Inflammatory macrophage treated with lipopolysaccharide for 4 hours (primary cell): ENCODE measurements at places on chromosomes 11 and 22.
A peak's percentile ranks its signal among the peaks of the same experiment; 100 is the strongest.

DNA sequence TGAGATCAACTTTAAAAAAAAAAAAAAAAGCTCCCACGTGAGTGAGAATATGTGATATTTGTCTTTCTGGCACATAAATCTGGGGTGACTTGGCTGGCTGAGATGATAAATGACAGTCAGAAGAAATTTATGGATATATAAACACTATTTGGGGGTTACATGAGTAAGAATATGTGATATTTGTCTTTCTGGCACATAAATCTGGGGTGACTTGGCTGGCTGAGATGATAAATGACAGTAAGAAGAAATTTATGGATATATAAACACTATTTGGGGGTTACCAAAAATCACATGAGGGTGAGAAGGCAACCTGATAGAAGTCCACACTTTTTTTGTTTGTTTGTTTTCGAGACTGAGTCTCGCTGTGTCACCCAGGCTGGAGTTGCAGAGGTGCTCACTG is 6.6 kb upstream of the TSG101 start:
- DNase-seq, result no peak

- peak; percentile 71 for DNase-seq
Observed at GRCh38 chr11:5690216-5690615, 626 bp downstream of the TRIM22 start.

- no peak for DNase-seq
Observed at GRCh38 chr11:44235765-44236201, 74.2 kb downstream of the ALX4 start.

- DNase-seq, result no peak
Observed at GRCh38 chr11:70788248-70789022, 390.1 kb downstream of the CTTN start.

DNA sequence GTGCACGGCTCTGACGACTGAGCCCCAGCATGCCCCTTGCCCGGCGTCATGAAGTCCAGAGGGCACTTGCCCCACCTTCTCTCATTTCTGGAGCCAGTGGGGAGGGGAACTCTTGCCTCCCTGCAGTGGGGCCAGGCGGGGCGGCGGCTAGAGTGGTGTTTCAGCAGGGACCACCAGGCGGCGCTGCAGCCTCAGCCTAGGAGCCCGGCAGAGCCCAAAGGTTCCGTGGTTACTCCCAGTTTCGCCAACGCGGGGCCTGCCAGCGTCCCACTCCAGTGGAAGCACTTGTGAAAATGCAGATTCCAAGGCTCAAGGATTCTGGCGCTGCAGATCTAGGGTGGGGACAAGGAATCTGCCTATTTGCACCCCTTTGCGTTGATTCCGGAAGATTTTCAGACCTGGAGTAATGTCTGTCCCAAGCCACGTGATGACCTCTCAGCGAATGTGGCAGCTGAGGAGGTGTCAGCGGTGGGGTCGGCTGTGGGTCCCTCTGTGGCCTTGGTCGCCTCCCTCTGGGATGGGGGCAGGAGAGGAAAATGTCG is 55.7 kb downstream of the CD82 start:
- DNase-seq, result peak; percentile 35

GRCh38 chr11:123035831-123036230 is 26.1 kb downstream of the HSPA8 start:
- no peak for DNase-seq

DNA sequence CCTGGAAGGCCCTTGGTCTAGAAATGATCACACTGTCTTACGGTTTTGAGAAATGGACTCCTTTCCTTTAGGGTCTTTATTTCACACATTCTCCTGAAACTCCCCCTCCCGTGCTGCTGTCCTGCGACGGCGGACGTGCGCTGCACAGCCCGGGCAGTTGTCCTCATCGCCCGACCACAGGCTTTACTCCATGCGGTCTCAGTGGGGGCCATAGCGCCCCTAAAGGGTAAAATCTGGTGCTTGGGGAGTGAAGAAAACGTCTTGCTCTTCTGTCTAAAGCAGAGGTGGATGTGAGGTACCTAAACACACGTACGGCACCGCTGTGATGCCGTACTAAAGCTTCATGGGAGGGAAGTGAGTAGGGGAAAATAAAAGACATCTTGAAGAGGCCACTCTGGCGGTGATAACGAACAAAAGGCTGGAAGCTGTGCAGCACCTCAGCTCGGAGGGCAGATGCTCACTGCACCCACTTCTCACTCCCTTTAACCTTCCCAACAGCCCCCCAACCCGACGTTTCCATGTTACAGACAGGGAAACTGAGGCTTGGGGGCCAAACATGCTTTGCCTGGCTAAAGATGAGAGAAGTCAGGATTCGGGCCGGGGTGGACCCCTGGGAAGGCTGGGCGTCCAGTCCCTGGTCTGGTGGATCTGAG is 22.6 kb downstream of the MPPED1 start:
- DNase-seq, result no peak

GRCh38 chr11:18485913-18486528 is 30.4 kb downstream of the LDHAL6A start:
- no peak for DNase-seq

DNA sequence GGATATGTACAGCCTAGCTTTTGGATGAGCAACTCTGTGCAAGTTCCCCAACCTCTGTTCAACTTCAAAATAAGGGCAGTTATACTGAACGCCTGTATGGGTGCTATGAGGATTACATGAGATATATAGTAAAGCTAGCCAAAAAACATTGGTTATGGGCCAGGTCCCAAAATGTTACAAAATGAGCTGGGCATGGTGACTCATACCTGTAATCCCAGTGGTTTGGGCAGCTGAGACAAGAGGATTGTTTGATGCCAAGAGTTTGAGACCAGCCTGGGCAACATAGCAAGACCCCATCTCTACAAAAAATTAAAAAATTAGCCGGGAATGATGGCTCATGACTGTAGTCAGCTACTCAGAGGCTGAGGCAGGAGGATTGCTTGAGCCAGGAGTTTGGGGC is 118.4 kb downstream of the TEAD1 start:
- no peak for DNase-seq

DNA sequence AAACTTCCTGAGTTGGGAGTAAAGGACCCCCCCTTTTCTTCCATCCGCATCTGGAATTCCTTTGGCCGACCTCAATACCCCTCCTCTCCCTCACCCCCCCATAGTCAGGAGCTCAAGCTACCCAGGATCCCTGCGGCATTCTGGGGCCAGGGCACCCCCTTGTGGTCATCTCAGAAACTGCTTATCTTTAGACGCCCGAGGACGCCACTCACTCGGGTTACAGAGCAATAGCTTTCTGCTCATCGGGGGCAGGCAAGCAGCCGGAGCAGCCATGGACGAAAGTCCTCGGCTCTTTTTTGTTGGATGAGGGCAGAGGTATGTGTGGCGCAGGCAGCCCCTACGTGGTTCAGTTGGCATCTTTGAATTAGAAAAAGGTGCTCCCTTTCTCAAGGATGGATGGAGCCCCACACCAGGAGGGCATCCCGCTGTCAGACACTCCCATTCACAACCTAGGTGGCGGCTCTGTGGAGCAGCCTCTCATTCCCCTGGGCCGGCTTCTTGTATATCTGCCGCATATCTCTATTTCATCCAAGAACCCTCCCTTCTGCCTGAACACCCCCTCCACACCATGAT is 2.3 kb downstream of the C1QTNF5 start:
- DNase-seq, result peak; percentile 63

DNA sequence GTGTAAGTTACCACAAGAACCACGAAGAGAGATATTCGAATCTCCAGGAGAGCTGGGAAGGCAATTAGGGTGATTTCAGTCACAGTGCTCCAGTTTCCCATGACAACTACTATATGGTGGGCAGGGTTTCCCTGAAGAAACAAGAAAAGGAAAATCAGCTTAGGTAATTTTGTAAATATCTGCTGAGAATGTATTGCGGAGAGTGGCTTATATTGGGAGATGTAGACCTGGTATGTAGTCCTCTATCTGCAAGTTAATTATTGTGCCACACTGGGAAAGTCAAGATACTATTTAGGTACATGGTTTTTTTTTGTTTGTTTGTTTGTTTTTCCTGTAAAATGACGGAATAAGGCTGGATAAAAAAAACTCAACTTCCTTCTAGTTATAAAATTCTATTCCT is at the start of gene OR6M1:
TSS of gene OR6M1 (minus strand) at position 101 of the 400 bp plus-strand sequence. CDS start at position 101, 0 bp downstream.
- no peak for DNase-seq

DNA sequence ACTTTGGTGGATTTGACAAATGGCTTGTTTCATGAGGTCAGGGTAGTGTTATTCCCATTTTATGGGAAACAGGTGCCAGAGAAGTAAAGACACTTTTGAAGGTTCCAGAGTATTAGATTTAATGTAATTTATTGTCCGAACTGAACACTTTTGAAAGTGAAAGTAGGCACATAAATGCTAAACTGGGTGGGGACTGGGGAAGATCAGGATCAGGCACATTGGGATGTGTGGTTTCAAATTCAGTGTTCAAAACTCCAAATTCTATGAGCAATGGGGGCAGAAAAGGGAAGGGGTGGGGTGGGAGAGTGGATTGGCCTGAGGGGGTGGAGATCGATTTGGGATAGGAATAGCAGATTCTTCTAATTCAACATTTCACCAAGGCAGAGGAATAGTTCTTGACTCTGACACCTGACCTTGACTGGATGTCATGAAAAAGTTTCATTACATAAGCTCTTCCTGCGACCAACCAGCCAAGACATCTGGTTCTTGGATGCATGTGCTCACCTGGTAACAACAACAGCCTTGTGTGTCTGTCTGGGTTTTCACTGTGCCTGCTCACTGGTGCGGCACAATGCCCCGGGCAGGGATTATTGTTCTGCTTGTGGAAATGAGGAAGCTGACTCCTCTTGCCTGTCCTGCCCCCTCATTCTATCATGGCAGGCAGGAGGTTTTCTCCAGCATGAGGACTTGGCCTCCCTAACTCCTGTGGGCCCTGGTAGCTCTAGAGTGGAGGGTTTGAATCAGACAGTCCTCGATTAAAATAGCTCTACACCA is 10.8 kb downstream of the PPFIBP2 start:
- peak; percentile 61 for DNase-seq
